ENCODE measurements at places on chromosomes 6 and 20.
A peak's percentile ranks its signal among the peaks of the same experiment; 100 is the strongest.

DNA sequence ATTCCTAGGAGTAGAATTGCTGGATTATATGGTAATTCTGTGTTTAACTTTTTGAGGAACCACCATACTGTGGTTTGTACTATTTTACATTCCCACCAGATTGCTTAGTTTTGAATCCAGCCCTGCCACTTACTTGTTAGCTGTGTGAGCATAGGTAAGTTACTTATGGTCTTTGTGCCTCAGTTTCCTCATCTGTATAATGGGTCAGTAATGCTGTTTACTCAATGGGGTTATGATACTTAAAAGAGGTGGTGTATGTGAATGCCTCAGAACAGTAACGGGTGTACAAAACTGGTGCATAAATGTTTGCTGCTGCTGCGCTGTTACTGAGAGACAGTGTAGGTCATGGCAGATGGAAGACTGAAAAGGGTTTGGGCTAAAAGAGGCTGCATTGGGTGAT lies 239.3 kb downstream of the NRN1 start:
- no peak for DNase-seq

DNA sequence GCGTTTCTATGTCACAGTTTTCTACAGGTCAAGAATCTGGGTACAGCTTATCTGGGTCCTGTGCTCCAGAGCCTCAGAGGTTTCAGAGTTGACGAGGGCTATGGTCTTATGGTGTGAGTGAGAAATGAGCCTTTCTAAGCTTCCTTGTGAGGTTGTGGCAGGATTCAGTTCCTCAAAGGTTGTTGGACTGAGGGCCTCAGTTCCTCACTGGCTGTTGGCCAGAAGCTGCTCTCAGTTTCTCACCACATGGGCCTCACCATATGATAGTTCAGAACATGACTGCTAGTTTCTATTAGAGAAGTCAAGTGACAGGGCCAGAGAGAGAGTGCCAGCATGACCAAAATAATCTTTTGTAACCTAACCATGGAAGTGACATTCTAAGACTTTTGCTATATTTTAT lies 96.1 kb downstream of the NUS1 start:
- no peak for DNase-seq

- no peak for DNase-seq
These were observed 25.2 kb upstream of the TENT5A start for GRCh38 chr6:81777586-81778268.

- no peak for DNase-seq
These were observed 29.9 kb upstream of the PREP start for GRCh38 chr6:105432797-105433196.

- DNase-seq, result no peak
These were observed 98.9 kb downstream of the HDGFL1 start for GRCh38 chr6:22668307-22668706.

- DNase-seq, result no peak
These were observed 89.0 kb downstream of the ZFP64 start for GRCh38 chr20:52102559-52102958.

- DNase-seq, result no peak
These were observed 453.6 kb downstream of the COL12A1 start for GRCh38 chr6:74752303-74752702.

GRCh38 chr6:115901896-115902295 lies 158.8 kb downstream of the FRK start:
- DNase-seq, result no peak

DNA sequence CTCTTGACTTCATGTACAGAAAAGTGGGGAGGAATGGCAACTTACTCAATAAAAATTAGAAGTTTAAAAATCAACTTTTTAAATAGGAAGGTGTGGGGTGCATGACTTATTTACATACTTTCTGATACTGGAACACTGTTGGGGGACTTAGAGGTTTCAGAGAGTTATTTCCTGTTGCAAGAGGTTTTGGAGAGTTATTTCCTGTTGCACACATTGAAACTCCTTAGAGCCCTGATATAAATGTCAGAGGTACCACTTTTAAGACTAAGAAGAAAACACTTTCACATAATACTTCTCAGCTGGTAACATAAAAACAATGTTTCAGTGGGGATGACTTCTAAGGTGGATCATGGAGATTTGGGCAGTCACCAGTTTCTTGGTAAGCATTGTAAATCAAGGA lies 579.9 kb downstream of the MMUT start:
- DNase-seq, result no peak

GRCh38 chr20:1394686-1395085 lies 1.8 kb upstream of the FKBP1A start:
- DNase-seq, result no peak

DNA sequence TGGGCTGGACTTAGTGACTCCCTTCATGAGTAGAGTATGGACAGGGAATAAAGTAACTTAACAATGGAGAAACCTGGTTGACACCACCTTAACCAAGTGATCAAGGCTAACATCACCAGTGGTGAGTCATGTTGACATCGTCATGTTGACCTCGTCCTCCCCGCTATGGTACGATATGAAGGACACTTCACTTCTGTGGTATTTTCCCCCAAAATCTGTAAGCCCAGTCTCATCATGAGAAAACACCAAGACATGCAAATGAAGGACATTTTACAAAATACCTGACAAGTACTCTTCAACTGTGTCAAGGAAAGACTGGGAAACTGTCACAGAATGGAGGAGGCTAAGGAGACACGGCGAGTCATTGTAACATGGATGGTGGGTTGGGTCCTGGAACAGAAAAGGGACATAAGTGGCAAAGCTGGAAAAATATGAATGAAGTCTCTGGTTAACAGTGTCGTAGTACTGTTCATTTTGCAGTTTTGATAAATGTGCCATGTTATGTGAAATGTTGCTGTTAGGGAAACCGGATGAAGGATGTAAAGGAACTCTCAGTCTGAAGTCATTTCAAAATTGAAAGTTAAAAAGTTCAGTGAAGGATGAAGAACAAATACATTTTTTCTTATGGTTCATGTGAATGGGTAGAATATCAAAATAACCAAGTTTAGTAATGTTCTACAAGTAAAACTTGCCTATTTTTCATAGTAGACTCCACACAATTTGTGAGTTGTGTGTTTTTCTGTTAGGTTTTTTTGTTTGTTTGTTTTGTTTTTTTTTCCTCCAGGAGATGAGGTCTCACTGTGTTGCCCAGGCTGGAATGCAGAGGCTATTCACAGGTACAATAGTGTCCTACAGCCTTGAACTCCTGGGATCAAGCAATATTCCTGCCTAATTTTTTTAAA lies 247.5 kb downstream of the TMEM242 start:
- DNase-seq, result no peak

DNA sequence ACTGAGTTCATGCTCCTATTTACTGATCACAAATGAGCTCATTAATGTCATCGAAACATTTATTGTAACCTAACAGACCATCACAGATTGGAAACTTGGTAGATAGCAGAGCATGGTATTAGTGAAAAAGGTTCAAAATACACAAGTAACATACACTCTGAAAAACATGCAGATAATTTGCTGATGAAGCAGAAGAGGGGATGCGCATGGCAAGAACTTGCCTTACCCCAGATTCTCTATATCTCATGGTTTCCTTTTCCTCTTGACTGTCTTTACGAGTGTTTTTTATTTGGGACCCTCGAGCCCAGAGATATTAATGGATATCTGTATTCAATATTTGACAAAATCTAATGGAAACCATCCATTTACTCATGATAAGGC lies 37.6 kb downstream of the QRSL1 start:
- DNase-seq, result no peak

GRCh38 chr6:46138281-46138680 lies 8.5 kb downstream of the ENPP4 start:
- DNase-seq, result peak; percentile 75

DNA sequence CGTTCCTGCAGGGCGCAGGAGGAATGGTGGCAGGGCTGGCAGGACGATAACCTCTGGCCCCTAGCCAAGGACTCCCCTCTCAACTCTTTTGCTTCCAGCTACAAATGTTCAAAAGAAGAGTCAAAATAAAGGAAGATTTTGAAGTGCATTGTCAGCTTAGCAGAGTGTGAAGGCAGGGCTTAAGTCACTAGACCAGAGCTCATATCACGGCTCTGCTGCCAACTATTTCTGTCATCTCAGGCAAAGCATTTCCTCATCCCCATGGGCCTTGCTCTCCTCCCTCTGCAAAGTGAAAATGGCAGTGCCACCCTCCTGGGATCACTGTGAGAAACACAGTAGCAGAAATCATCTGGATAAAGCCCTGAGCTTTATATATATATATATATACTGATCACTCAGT lies 36.7 kb downstream of the CFAP61 start:
- no peak for DNase-seq

GRCh38 chr6:89298680-89299465 lies 16.2 kb downstream of the GABRR2 start:
- DNase-seq, result no peak

DNA sequence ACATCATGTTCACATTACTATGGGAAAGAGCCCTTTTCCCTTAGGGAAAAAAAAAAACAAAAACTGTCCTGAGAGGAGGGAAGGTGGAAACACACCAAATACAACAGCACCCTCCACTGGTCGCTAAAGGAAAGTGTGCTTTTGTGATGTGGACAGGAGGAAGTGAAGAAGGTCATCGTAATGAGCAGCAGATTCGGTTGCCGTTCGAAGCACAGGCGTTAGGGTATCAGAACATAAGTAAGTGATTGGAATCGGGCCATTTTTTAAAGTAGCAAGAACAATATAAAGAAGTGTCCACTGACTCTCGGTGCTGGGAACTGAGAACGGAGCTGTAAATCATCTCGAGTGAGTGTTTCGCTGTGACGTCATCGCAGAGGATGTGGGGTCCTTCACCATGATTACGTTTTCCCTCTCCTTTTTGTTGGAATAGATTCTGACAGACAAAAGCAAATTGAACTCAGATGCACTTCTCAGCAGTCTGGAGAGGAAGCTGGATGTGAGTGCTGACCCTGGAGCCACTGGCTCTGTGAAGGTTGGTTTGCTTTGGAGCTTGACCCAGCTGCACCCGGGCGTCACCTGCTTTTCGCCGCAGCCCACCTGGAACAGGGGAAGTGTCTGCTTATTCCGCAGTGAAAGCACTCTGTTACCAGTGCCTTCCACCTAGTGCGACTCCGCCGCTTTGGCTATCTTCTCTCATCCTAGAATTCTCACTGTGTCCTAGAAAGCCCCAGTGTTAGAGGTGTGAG lies 203.6 kb upstream of the GMDS start:
- DNase-seq, result peak; percentile 85

- no peak for DNase-seq
These were observed 345.1 kb downstream of the SAMD5 start for GRCh38 chr6:147853574-147853973.

DNA sequence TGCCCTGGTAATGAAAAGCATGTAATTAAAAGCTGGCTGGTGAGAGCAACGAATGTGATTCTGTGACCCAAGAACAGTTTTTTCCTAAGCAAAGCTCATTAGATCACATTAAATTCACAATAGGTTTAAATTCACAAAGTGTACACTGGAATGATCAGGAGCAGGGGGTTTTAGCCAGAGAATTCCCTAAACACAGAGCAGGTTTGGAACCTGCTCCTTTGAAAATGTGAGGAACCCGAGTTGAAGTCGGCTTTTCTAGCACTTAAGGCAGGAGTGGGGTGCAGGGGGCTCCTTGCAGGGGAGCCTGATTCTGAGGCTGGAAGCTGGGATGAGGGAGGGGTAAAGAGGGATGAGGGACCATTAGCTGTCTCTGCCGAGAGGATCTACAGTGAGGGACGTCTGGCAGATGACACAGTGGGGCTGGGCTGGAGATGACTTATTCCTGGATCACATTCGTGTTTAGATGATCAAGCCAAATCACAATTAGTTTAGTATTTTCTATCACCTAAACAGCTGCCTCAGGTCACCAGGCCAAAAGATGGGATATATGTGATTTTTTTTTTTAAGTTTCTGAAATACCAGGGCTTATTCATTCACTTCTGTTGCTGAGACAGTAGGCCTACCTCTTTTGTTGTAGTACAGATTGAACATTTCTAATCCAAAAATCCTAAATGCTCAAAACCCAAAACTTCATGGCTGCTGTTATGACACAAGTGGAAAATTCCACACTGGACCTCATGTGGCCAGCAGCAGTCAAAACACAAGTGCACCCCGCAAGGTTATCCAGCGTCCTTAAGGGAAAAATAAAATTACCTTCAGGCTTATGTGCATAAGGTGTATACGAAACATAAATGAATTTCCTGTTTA lies 93.1 kb upstream of the HIVEP1 start:
- no peak for DNase-seq

- peak; percentile 94 for DNase-seq
These were observed 513.7 kb upstream of the SULF2 start for GRCh38 chr20:48298851-48299484.

DNA sequence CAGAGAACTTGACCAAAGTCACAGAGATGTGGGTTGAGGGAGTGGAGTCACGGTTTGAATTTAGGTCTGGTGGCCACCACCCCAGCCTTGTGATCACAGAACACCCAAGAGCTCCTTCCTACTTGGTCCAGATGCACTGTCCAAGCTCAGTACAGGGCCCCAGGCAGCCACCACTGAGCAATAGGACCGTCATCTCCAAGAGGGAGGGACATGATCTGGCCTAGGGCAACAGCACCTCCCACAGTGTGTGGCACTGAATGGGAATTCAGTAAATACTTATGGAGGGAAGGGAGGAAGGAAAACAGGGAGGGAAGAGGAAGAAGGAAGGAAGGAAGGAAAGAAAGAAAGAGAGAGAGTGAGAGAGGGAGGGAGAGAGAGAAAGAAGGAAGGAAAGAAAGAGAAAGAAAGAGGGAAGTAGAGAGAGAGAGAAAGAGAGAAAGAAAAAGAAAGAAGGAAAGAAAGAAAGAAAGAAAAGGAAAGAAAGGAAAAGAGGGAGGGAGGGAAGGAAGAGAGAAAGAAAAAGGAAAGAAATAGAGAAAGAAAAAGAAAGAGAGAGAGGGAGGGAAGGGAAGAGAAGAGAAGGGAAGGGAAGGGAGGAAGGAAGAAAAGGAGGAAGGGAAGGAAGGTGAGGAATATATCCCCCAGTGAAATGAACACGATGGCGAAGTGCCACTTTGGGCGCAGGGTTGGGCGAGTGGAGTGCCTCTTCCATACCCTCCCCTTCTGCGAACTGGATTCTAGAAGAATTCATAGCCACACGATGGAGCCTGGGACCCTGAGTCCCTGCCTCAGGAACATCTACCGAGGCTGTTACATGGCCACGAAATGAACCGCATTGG lies 243.7 kb downstream of the TFAP2C start:
- no peak for DNase-seq

DNA sequence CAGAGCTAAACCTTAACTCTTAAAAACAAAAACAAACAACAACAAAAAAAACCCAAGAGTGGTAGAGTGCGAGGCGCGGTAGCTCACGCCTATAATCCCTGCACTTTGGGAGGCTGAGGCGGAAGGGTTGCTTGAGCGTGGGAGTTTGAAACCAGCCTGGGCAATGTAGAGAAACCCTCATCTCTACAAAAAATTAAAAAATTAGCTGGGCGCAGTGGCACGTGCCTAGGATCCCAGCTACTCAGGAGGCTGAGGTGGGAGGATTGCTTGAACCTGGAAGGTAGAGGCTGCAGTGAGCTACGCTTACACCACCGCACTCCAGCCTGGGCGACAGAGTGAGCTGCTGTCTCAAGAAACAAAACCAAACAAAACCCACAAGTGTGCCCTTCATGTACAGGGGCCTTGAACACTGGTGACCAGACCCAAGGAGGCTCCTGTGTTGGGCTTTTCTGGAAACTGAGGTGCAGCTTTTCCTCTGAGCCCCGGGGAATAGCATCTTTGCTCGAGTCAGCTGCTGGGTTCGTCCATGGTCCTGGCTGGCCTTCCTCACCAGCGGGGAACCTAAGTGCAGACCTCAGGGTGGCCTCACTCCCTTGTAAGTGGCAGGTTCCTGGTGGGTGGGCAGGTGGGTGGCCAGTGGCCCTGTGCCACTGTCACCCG lies 39.9 kb downstream of the PYGB start:
- no peak for DNase-seq

- no peak for DNase-seq
These were observed 66.4 kb downstream of the PLEKHG1 start for GRCh38 chr6:150666071-150666470.

Measured in NCI-H1105 (cell line).